Activated T-cell treated with anti-CD3 and anti-CD28 coated beads, Interleukin-2, amount 50 U/mL, for 72 hours (primary cell): ENCODE measurements at places on chromosomes 12 and 14. TPM values are rescaled to one million over a fixed set of nuclear protein-coding genes. Genes with fewer than 3 reads are reported as not detected.

DNA sequence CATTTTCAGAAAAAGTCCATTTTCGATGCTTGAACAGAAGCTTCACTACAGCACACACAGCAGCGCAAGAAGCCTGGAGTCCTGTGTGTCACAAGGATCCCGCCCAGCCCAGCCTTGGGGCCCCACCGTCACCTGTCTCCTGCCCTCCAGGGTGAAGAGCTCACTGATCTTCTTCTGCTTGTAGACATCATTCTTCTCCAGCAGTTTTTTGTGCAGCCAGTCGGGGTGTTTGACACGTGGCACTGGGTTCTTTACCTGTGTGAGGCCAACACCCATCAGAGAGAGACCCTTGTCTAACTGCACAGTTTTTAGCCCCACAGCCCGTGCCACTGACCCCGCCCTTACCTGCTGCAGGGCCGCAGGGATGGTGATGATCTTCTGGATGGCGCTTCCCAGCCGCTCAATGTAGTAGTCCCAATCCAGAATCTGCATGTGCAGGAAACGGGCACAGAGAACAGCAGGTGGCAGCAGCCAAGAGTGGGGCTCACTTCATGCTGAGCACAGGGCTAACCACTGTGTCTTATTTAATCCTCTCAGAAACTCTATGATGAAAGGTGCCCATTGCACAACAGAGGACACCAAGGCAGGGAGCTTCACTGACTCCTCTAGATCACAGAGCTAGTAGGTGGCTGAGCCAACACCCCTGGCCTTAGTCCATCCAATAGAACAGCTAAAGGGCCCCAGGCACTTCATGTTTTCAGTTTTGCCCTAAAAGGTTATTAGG lies 30.0 kb downstream of the POLE start:
- H3K27me3 ChIP-seq: no peaks in the 10 kb centered on the region
- H3K4me1 ChIP-seq: peaks cover 9% of the 10 kb centered on the region
- H3K27ac ChIP-seq: no peak overlapping the region
- peaks cover 9% of the 10 kb centered on the region for H3K36me3 ChIP-seq

- peaks cover 9% of the 10 kb centered on the region for H3K27me3 ChIP-seq
- H3K4me3 ChIP-seq: no peak overlapping the region
- H3K36me3 ChIP-seq: no peaks in the 10 kb centered on the region
- H3K4me1 ChIP-seq: no peaks in the 10 kb centered on the region
- peak; percentile 67 for DNase-seq
- H3K27ac ChIP-seq: no peak overlapping the region
Measured at GRCh38 chr14:78022059-78022458, 148.1 kb upstream of the NRXN3 start.

DNA sequence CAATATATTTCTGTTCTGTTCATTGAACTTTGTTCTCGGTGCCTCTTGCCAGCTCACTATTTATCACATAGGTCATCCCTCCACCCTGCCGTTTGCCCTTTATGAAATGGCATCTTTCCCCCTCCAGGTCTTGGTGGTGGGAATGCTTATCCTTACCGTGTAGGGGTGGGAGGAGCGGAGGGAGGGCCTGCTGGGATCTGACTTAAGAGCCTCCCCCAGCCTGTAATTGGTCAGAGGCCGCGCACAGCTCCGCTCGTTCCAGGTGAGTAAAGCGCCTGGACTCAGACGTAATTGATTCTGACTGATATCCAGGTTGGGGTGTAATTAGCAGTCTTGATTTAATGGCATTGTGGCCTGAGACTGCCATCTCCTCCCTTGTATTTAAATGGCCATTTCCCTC lies 185.3 kb downstream of the TSPAN9 start:
- no peak overlapping the region for H3K27ac ChIP-seq
- no peaks in the 10 kb centered on the region for H3K4me1 ChIP-seq
- no peak for DNase-seq
- H3K27me3 ChIP-seq: no peaks in the 10 kb centered on the region
- H3K36me3 ChIP-seq: no peaks in the 10 kb centered on the region

Gene FGD6
- 1.2 TPM for total RNA-seq
